Cerebellum (tissue), 4 donors: ENCODE measurements at places on chromosomes 11 and 22. TPM values are rescaled to one million over a fixed set of nuclear protein-coding genes. Genes with fewer than 3 reads are reported as not detected.
A peak's percentile ranks its signal among the peaks of the same experiment; 100 is the strongest.

- DNase-seq: no peak
Observed at GRCh38 chr22:31942091-31942490, 2.2 kb upstream of the YWHAH start.

DNA sequence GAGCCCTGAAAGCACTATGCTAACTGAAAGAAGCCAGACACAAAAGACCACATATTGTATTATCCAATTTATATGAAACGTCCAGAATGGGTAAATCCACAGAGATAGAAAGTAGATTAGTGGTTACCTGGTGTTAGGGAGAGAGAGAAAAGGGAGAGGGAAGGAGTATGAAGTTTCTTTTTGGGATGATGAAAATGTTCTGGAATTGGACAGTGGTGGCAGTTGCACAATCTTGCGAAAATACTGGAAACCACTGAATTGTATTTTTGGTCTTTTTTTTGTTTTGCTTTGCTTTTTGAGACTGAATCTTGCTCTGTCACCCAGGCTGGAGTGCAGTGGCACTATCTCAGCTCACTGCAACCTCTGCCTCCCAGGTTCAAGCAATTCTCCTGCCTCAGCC is 63.5 kb downstream of the MRTFA start:
- DNase-seq: no peak

GRCh38 chr22:43449205-43449830 is 37.5 kb downstream of the MPPED1 start:
- DNase-seq: no peak

GRCh38 chr22:26342745-26343410 is 86.2 kb upstream of the ASPHD2 start:
- DNase-seq: no peak

GRCh38 chr22:29270475-29271271 is 2.6 kb downstream of the EWSR1 start:
- DNase-seq: no peak

DNA sequence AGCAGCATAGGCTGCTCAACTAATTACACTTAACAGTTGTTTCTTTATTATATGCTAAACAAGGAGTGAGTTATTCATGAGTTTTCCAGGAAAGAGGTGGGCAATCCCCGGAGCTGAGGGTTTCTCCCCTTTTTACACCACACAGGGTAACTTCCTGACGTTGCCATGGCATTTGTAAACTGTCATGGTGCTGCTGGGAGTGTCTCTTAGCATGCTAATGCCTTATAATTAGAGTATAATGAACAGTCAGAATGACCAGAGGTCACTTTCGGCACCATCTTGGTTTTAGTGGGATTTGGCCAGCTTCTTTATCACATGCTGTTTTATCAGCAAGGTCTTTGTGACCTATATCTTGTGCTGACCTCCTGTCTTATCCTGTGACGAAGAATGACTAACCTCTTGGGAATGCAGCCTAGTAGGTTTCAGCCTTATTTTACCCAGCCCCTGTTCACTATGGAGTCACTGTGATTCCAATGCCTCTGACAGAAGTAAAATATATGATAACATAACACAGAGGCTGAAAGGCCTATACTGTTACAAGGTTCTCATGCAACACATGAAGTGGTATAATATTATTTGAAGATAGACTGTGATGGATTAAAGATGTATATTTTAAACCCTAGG is 41.3 kb upstream of the RDX start:
- no peak for DNase-seq

- no peak for DNase-seq
Observed at GRCh38 chr11:9377036-9377435, 7.4 kb upstream of the IPO7 start.

DNA sequence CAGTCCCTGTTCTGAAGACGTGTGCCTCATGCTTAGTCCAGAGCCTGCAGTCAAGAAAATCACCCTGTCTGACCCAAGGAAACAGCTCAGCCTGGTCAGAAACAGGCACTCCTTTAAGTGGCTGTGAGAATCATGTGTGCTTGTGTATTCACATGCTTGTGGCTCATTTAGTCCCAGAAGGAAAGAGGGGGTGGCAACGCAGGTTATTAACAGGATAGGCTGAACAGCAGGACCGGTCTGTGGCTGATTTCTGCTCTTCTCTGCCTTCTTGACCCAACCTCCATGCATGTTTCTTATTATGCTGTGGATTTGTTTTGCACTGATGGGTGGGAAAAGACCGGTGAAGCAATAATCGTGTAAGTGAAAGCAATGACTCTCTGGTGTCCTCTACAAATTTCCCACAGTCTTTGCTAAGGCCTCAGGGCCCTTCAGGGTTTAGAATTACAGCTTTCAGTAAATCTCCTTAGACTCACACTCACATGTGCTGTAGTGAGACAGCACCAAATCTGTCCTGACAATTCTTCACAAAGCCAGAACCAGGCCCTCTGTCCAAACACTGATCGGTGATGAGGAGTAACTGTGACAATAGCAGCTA is 288.1 kb downstream of the ETS1 start:
- no peak for DNase-seq

DNA sequence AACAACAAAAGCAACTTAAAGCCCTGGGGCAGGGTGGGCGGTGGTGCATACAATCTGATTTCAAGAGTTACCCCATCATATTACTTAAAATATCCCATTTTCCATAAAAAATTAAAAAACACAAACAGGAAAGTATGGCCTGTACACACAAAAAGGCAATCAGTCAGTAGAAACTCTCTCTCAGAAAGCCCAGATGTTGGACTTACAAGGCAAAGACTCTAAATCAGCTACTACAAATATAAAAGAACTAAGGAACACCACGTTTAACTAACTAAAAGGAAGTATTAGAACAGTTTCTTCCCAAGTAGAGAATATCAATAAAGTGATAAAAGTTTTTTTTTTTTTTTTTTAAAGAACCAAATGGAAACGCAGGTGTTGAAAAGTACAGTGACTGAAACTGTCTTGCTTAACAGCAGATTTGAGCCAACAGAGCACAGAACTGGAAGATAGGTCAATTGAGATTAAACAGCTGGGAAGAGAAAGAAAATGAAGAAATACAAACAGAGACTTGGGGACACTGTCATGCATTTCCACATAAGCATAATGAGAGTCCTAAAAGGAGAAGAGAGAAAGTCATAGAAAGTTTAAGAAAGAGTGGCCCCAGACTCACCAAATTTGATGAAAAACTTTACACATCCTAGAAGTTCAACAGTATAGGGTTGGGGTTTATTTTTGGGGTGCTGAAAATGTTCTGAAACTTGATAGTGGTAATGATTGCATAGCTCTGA is 8.6 kb downstream of the SC5D start:
- no peak for DNase-seq

GRCh38 chr22:21921729-21922128 is 30.9 kb downstream of the PPM1F start:
- no peak for DNase-seq

GRCh38 chr11:74696939-74697675 is 34.1 kb downstream of the CHRDL2 start:
- no peak for DNase-seq

DNA sequence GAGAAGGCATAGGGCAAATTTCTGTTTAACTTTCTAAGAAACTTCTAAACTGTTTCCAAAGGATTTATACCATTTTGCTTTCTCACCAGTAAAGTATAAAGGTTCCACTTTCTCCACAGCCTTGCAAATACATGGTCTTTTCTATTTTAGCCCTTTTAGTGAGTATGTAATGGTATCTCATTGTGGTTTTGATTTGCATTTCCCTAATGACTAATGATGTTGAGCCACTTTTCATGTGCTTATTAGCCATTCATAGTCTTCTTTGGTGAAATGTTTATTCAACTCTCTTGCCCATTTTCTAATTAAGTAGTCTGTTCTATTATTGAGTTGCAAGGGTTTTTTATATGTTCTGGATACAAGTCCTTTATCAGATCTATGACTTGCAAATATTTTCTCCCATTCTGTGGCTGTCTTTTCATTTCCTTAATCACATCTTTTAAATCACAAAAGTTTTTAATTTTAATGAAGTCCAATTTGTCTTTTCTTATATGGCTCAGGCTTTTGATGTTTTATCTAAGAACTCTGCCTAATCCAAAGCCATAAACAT is 83.8 kb upstream of the KCNQ1OT1 start:
- no peak for DNase-seq

DNA sequence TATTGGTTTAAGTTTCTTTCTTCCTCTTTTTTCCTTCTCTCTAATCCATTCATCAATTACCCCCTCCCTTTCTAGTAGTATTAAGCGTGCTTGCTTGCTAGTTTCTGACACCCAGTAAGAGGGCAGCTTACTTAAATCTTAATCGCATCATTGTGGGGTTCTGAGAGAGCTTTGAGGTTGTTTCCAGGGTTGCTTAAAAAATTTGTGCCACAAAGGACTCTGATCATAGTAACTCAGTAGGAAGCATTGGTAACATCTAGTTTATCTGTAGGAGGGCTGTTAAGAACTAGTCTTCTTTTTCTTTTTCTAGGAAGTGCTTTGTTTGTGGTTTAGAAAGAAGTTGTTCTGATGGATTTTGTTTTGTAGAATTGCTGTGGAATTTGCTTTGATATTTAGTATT is 45.3 kb downstream of the TMEM135 start:
- DNase-seq: no peak

DNA sequence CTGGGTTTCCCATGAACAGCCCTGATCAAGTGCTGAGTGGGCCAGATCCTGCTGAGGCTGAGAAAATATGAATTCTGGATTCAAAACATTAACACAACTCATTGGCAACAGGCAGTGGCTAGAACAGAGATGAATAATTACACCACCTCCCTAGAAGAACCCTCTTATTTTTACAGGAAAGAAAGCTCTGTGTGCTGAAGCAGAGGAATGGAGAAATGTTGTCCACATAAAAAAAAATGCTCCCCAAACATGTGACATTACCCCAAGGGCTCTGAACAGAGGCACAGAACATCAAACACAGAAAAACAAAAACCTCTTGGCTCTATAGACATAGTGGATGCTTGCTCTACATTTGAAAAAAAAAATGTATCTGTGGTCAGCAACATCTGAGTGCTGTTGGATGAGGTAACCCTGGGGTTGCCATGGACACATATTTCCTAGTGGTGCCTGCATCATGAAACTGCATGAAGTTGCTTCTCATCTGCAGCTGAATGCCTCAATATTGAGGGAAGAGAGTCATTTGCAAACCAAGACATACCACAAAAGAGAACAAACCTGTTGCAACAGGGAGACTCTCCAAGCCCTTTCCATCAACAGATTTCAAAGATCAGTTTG is 98.8 kb downstream of the SNX19 start:
- DNase-seq: no peak

DNA sequence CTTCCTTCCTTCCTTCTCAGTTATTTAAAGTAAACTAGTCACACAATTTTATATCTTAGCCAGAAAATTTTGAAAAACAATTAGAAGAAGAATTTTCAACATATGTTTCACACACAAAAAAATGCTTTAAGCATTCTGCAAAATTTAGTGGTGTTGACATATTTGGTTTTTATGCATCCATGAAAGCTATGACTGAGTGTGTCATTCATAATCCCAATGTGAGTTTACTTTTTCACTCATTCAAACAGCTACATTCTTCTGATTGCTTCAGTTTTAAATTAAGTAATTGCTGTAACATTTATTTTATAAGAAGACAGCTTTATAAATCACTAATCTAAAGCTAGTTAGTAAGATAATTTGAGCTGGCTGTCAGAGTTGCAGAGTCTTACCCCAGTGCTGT is 453.5 kb downstream of the LRRC4C start:
- DNase-seq: no peak

- no peak for DNase-seq
Observed at GRCh38 chr11:18615628-18616392, 16.2 kb downstream of the MISFA start.

- peak; percentile 27 for DNase-seq
Observed at GRCh38 chr11:32792948-32793475, 1.4 kb downstream of the CCDC73 start.

- no peak for DNase-seq
Observed at GRCh38 chr11:10155793-10156490, 138.1 kb downstream of the SBF2 start.

DNA sequence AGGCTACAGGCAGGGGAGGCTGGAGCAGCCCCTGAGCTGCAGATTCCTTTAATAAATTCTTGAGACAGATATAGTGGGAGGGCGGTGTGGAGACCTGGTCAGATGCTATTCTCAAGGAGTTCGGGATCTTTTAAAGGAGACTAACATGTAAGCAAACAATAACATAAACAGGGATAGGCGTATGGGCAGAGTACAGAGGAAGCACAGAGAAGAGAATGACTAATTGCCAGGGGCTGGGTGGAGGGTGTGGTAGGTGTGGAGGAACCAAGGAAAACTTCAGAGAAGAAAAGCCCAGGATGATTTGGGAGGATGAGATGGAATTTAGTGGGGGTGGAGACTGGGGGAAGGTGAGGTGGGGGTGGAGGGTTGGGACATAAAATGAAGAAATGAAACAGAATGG is 9.7 kb upstream of the HEPHL1 start:
- no peak for DNase-seq

The TNNI2 gene
- total RNA-seq: not detected

The C11orf86 gene
- not detected for total RNA-seq

The OR10AG1 gene
- not detected for total RNA-seq

The CLTCL1 gene
- total RNA-seq: 14.1 TPM

The ABCC8 gene
- 29.0 TPM for total RNA-seq

The TIGD3 gene
- total RNA-seq: 2.5 TPM

The OR8G1 gene
- total RNA-seq: not detected

The MB gene
- total RNA-seq: 0.82 TPM

The TSGA10IP gene
- total RNA-seq: not detected

The ANGPTL5 gene
- total RNA-seq: 0.45 TPM

The TOM1 gene
- total RNA-seq: 12.6 TPM

The CCDC87 gene
- total RNA-seq: 0.82 TPM
